Activated T-cell treated with anti-CD3 and anti-CD28 coated beads, Interleukin-2, amount 50 U/mL, for 4 hours (primary cell): ENCODE measurements at places on chromosomes 12 and 14. TPM values are rescaled to one million over a fixed set of nuclear protein-coding genes. Genes with fewer than 3 reads are reported as not detected.

DNA sequence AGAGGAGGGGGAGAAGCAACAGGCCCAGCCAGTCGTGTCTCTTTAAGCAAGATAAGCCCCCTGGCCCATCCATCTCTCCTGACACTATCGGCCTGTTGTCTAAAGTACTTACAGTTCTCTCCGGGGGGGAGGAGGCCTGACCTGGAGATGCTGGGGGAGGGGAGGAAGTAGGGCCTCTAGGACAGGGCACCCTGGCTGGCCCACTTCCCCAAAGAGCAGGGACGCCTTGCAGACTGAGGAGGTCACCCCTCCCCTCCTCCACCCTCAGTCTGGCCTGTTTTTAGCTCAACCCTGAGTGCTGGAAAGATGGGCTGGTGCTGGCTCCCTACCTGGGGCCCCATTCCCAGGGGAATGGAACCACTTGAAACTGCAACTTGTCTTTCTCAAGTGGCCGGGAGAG is 70.3 kb downstream of the TBX5 start:
- DNase-seq = no peak

GRCh38 chr14:36518031-36518585 is 1.9 kb downstream of the NKX2-1 start:
- DNase-seq = no peak

- no peak for DNase-seq
These were observed 294.9 kb downstream of the FOXN3 start for GRCh38 chr14:89121968-89122620.

- no peak for DNase-seq
These were observed 170.1 kb downstream of the NRXN3 start for GRCh38 chr14:78340250-78340649.

- no peak for DNase-seq
These were observed 112.1 kb downstream of the MON2 start for GRCh38 chr12:62578726-62579125.

DNA sequence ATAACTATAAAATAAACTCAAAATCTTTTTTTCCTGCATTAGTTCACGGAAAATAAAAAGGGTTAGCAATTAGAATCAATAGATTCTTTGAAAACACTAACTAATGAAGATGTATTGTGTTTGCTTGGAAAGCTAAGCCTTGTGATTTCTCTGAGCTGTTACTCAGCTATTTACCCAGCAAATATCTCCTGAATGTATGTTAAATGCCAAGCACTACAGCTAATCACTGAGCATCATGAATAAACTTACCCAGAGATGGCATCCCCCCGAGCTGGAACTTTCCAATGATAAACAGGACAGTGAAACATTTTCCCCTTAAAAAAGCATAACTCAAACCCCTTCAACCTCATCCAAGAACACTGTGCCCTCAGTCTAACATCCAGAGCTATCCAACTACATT is 71.2 kb downstream of the SLC2A13 start:
- DNase-seq = no peak

DNA sequence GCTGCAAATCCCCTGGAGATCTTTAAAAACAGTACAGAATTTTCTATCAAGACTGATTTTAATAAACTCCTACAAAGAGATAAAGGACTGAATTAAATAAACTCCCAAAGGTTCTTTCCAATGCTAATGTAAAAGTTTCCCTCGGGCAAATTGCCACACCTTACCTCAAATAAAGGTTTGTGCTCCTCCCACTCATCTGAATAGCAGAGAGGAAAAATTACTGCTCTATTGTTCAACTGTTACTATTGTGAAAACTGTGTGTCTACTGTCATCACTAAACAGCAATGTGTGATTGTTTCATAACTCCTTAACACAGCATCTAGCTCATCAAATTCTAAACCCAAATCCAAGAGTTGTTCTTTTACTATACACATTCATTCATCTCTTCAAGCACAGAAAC is 3.2 kb downstream of the SPTLC2 start:
- no peak for DNase-seq

- DNase-seq = no peak
These were observed 9.7 kb upstream of the MAGOHB start for GRCh38 chr12:10623131-10623530.

GRCh38 chr12:2834581-2835491 is at the start of gene NRIP2:
NRIP2 (minus strand) TSS chr12:2835035; CDS start chr12:2834983, 52 bp downstream.
- DNase-seq = no peak

- no peak for DNase-seq
These were observed 60.2 kb upstream of the STXBP6 start for GRCh38 chr14:25110106-25110505.

- no peak for DNase-seq
These were observed 6.9 kb upstream of the TSPAN8 start for GRCh38 chr12:71164568-71165197.

GRCh38 chr12:66774929-66775328 is 96.1 kb upstream of the GRIP1 start:
- DNase-seq = no peak

- DNase-seq = peak; percentile 59
These were observed 16.8 kb upstream of the MYL2 start for GRCh38 chr12:110937104-110937641.

GRCh38 chr14:82075566-82075965 is 541.9 kb upstream of the SEL1L start:
- DNase-seq = no peak

GRCh38 chr12:109525279-109525585 is 47.8 kb downstream of the UBE3B start:
- DNase-seq = no peak

DNA sequence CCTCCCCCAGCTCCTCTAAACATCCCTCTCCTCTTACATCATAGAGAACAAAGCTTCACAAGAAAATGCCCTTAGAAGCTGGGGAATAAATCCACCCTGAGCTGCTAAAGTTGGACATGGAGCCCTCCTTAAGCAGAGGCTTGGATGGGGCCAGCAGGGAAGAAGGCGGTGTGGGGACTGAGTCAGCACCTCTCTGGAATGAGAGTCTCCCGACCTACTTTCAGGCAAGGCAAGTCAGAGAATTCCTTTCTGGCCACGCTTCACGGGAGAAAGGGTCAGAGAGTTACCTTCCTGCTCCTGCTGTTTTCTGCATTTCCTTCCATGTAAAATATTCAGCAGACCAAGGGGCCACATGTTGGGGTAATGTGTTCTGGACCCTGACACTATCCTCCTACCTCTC is 113.3 kb upstream of the PRB2 start:
- no peak for DNase-seq

C14orf132 gene
- 0.38 TPM for total RNA-seq

TAS2R8 gene
- not detected for total RNA-seq

MYH7 gene
- 0.03 TPM for total RNA-seq

SYNE3 gene
- 15.0 TPM for total RNA-seq

RD3L gene
- total RNA-seq = not detected
